ENCODE measurements at places on chromosomes 1 and 21.

- DNase-seq, result no peak
Observed at GRCh38 chr1:242634732-242635131, 110.2 kb upstream of the PLD5 start.

- peak; percentile 82 for DNase-seq
Observed at GRCh38 chr1:99557546-99558202, 88.2 kb upstream of the PALMD start.

- no peak for DNase-seq
Observed at GRCh38 chr1:117702654-117703053, 96.8 kb downstream of the TENT5C start.

- no peak for DNase-seq
Observed at GRCh38 chr1:12496154-12496961, 121.7 kb downstream of the DHRS3 start.

GRCh38 chr1:183634429-183635065 lies 1.0 kb downstream of the ARPC5 start:
- DNase-seq, result no peak

DNA sequence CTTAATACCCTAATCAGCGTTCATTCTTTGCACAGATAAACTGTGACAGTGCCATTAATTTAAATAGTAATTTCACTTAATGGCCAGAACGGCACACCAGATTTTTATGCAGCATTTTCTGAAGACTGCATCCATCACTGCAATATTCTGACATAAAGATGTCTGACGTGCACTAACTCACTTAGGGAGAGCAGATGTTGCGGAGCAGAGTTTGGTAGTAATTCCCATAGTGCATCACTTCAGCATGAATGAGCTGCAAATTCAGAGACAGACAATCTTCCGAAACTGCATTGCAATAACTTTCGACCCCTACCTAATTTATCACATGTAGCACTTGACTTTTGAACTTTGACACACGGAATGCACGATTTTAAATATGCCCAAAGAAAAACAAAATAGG lies 225.3 kb downstream of the KCTD3 start:
- no peak for DNase-seq
